ENCODE measurements at places on chromosomes 1 and 21.

DNA sequence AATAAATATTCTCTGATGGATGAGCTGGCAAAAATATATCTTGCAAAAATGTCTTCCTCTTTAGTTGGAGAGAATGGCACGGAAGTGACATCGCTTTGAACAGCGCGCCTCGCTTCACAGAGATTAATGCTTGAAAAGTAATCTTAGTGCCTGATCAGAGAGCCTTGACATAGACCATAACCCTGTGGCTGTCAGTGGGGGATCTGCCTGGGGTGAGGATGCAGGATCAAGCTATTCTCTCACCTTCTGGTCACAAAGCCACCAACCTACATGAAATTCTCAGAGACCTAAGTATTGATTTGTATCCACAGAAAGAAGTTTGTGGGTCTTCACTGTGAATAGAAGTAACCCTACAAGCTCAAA, 492.6 kb downstream of the LMO4 start:
- peak; percentile 75 for DNase-seq

- DNase-seq: no peak
These were observed 91.9 kb downstream of the GTF2B start for GRCh38 chr1:88799491-88799890.

DNA sequence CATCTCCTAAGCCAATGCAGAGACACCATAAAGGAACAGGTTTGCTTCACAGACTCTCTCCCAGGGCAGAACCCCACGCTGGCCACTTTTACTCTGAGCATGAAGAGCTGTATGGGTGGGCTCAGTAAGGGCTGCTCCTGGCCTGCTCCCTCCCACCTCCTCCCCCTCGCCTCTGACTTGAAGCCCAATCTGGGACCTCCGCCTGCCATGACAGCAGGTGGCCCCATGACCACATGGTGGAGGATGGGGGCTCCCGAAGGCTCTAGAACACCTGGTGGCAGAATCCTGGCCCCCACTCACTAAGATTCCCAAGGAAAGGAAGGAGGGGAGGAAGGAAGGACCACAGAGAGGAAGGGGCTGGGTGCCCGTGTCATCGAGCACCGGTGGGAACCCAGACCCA, 23.7 kb downstream of the CASZ1 start:
- no peak for DNase-seq

GRCh38 chr1:117642963-117643362, 37.1 kb downstream of the TENT5C start:
- no peak for DNase-seq

DNA sequence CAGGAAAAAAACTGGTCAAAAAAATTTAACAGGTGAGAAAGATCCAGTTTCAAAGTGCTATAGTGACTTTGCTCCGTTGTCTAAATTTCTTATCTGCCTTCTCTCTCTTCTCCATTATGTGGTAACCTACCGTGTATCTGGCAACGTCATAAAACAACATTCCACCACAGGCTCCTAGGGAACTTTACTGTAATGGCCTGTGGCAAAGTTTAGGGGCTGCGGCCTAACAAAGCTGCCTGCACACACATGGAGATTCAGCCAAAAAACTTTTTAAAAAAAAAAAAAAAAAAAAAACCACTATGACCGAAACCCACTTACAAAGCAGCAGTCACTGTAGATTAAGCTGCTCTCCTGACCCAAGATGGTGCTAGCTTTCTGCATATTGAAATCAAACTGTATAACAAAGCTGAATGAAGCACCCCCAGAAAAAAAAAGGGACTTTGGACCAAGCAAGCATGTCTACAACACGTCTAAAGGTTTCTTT, 202.6 kb downstream of the SLC45A1 start:
- no peak for DNase-seq

GRCh38 chr1:9537863-9538668, 1.2 kb upstream of the SLC25A33 start:
- no peak for DNase-seq

DNA sequence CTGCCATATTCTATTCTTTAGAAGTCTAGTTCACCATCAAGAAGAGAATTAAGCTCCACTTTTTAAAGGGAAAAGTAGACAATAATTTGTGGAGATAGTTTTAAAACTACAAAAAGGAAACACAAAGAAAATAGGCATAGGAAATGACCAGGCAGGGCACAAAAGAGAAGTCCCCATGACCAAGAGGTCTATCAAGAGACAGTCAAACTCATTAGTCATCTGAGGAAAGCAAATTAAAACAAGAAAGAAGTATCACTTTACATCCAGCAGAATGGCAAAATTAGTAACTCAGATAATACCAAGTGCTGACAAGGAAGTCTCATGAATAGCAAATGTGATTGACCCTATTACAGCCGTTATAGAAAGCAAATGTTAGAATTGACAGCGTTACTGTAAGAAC, 243.7 kb upstream of the SNX7 start:
- DNase-seq: no peak

DNA sequence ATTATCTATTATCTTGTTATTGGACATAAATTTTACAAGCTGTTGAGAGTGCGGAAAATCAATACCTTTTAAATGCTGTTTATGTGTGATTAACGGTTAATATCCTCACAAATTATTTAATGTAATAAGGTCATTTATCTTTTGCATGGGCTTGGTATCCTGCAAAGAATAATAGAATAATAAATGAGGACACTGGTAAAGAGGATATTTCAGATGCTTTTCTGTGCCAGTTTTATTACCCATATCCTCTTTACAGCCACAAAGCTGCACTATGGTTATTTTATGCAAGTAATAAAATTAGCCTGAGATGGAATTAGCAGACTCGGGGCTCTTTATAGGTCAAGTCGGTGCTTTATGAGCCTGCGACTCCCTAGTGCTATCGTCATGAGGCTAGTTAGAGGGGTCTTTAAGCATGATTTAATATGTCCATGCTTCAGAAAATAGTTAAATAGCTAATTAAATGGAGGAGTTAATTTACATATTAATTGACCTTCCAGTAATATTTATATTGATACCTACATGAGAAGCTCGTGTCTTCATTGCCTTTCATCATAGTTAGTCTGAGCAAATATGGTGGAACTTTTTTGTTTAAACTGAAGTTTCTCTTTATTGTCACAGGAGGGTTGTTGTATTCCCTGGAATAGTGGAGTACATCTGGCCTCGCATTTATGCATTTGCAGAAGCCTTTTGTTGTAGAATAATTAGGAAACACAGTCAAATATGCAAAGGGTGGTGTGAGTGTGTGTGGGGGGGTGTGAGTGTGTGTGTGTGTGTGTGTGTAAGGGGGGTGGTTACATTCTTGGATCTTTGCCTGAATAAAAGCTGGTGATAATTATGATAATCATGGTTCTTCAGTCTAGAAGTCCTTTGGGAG, 120.3 kb downstream of the ATG4C start:
- DNase-seq: no peak

DNA sequence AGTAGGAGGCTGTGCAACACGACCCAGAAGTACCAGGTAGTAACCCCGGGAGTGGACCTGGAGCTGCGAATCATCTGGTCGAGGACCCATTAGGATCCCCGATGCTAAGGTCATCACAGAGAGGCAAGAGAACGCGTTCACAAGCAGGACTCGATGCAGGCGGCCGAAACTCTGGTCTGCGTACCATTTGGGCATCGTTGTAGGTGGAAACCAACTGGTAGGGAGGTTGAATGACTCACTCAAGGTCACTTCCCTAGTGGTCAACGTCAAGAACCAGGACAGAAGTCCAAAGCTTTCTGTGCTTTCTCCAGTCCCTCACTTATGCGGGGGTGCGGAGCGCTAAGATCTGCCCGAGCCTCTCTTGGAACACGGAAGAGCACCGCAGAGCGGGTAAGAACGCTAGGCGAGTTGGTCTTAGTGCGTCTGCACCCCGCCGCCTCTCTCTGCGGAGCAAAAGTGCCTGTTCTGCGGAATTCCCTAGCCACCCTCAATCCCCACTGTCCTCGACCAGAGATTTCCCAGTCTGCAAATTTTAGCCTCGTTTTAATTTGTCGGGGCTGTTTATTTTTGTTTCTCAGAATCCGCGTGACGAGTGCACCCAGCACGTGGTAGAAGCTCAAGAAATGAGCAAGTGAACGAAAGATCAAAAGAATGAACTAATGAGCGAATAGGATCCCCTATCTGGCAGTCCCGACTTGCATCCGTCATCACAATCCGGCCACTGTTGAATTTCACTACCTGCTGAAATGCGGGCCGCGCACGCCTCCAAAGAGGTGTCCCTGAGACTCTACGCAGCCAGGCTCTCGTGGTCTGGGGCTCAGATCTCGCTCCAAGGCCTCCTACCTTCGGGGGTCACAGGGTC, 12.2 kb downstream of the HLX start:
- no peak for DNase-seq

DNA sequence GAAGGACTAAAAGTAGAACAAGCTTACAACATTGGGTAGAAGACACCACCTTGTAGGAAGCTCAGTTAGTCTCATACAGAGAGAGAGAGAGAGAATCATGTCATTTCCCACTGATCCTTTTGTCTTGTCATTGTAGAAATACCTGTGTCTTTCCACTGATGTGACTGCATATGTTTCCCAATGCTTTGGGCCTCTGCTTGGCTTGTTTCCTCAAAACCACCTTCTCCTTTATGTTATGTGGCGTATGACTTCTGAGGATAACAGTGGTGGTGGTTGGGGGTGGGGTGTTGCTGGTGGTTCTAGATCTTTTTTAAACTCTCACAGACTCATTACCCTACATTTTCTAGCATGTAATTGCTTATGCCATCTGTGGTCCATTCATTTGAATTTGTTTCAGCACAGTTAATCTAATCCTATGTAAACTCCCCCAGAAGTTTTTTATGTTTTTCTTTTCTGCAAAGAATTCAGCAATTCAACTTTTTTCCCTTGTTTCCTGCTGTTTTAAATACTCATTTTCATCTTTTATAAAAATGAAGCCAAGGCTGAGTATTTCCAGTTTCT, 9.3 kb downstream of the RGL1 start:
- no peak for DNase-seq

All from SK-N-DZ (cell line).